Bone marrow (tissue), 2 donors: ENCODE measurements at places on chromosomes 4 and X.

GRCh38 chrX:108732630-108733321 is 3.6 kb downstream of the IRS4 start:
- DNase-seq, result no peak

DNA sequence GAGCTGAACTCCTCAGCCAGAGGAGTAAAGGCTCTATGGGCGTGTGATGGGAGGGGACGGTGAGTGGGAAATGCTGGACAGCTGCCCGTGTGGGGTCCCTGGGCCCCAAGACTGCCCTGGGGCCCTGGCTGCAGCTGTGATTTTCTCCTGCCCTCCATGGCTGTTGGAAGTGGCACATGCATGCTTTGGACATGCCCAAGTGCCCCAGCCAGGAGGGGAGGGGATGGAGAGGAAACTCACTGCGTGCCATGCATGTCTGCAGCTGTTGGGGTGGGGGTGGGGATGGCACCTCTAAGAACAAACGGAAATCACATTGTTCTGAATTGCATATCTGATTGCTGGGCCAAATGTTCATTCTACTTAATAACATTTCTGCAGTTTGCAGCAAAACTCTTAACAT is 52.4 kb downstream of the MID2 start:
- DNase-seq, result no peak

DNA sequence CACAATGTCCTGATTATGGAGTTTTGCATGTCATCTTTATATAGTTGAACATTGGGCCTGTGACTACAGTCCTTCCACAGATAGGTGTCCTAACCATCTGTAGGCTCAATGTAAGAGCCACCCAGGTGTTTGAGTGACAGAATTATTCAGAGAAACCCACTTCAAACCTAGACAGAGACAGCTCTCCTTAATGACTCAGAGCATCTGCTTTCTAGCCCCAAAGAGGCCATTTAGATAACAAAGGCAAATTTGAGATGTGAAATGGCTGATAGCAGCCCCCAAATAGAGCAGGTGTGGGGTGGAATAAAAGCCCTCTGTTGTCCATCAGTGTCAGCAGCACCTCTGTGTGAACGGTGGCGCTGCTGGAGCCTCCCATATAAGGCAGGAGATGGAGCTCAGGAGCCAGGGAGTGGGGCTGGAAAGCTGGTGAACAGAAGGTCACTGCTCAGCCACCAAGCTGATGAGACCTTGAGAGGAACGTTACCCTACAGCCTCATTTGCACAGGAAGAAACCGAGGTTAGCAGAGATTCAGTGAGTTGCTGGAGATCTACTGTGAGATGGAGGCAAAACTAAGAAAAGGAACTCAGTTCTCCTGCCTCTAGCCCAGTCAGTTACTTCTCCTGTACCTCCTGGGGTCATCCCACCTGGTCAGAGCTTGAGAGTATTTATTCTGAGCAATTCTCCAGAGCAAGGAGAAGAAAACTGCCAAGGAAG is 153.3 kb upstream of the LNX1 start:
- DNase-seq, result no peak

GRCh38 chr4:183986971-183987946 is 82.2 kb downstream of the STOX2 start:
- no peak for DNase-seq

DNA sequence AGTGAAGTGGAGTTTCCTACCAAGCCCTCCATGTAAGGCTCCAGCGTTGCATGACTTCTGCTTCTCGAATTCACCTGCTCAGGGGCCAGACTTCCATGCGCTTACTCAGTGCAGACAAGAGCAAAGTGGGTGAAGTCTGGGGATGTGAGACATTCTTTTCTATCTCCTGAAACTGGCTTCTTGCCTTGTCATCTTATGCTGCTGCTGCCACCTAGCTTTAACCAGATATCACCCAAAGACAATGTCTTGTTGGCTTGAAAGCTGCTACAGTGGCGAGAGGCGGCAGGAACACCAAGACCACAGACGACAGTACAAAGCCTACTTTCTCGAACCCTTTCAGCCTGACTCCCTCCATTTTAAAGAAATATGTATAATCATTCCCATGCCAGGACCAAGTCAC is 103.6 kb upstream of the ADGRG2 start:
- DNase-seq, result no peak

DNA sequence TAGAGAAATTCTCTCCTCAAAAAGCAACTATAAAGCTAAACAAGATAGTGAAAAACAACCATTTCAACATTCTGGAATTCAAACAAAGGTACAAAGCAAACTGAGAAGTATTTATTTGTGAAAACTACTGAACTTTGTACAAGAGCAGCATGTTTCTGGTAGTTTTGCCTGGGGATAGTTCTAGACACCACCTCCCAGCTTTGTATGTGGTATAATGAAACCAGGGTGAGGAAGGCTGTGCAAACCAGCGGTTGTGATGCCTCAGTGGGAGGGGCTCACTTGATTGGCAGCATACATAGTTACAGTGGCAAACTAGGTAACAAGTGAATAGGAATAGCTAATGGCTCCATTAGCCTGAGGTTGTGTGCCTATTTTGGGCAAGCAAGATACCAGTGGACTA is 18.6 kb upstream of the FRMD7 start:
- DNase-seq, result no peak

DNA sequence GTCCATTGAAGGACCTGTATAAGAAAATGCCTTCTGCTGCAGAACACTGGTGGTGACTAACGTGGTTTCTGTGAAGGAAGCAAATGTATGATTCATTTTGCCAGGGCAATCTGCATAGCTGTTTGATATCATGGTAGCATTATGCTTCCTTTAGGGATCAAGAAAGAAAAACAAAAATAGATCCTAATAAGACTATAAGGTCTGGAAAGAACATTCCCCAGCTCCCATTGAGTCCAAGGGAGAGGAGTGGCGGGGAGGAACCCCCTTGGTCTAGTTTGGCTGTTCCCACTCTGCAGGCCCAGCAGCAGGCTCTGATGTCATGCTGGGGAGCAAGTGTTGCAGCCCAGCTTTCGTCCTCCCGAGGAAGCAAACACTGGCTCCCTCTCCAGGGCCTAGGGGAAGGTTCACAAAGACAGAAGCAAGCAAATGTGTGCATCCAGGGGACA is 154.5 kb upstream of the GALNT7 start:
- peak; percentile 43 for DNase-seq
